ENCODE measurements at places on chromosomes 11 and 22. TPM values are rescaled to one million over a fixed set of nuclear protein-coding genes. Genes with fewer than 3 reads are reported as not detected.

GRCh38 chr11:70031631-70032469 is 46.3 kb upstream of the ANO1 start:
- DNase-seq = no peak

Gene POGLUT3
- 37.2 TPM for total RNA-seq

Gene MUC5AC
- not detected for total RNA-seq

Gene GLYAT
- not detected for total RNA-seq
